ENCODE measurements at places on chromosomes 2 and 18.

GRCh38 chr2:47227532-47228279 is 72.6 kb upstream of the STPG4 start:
- DNase-seq: no peak

GRCh38 chr18:27042177-27042576 is 142.9 kb downstream of the CHST9 start:
- DNase-seq: no peak

DNA sequence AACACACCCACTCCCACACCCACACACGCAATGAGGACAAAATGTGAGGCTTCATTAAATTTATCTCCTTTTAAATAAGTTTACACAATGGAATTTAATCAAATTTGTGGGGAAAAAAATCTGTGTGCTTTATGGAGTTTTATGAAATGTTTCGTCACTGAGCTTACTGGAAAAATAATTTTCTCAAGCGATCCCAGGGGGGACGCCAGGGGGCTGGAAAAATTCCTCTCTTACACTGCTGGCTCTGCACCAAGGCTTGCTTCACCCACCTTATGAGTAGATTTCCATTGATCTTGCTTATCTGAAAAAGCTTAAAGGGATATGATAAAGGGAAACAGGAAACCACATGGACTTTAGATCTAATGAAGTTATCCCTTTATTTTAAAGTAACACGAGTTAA is 95.5 kb downstream of the CABYR start:
- no peak for DNase-seq

DNA sequence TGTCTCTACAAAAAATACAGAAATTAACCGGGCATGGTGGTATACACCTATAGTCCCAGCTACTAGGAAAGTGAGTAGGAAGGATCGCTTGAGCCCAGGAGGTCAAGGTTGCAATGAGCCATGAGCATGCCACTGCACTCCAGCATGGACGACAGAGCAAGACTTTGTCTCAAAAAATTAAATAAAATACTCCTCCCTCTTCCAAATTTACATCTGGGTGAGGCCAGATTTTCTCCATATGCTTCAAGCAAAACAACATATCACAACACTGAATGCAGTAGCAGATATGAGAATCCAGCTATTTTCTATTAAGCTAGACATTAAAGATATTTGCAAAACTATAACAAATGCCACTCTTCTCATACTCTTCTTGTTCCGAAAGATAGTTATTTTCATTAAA is 20.9 kb downstream of the MEMO1 start:
- DNase-seq: no peak

GRCh38 chr18:55390898-55391297 is 197.1 kb downstream of the TCF4 start:
- DNase-seq: no peak

GRCh38 chr18:22739789-22740188 is 193.3 kb upstream of the RBBP8 start:
- no peak for DNase-seq

GRCh38 chr2:143375384-143375880 is 246.2 kb downstream of the ARHGAP15 start:
- DNase-seq: no peak

DNA sequence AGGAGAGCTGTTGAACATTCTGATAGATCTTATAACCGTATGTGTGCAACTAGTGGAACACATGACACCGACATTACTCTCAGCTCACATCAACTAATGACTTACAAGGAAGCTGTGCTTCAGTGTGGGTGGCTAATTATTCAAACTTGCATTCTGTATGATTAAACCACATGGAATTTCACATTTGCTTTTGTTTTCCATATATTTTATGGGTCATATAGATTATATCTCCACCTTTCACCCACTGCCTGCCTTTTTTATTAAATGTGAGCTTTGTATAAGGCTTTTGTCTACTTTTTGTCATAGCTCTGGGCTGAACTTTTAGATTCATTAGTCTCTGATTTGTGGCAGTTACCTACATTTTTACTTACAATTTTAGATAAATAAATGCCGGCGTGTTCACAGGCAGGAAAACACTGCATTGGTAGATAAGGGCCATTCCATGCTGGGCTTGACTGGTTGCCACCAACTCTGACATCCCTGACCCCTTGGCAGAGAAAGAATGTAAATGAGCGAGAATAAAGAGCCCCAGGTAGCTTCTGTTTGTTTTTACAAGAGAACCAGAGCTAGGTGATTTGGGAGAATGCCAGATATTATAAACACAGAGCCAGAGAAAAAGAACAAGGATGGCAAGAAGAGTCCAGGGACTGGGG is 35.7 kb downstream of the LYPD6 start:
- DNase-seq: peak; percentile 20

GRCh38 chr2:226098861-226099745 is 699.6 kb downstream of the NYAP2 start:
- peak; percentile 72 for DNase-seq

GRCh38 chr2:195477248-195477995 is 179.6 kb upstream of the SLC39A10 start:
- peak; percentile 94 for DNase-seq

GRCh38 chr18:24942144-24942543 is 409.8 kb downstream of the ZNF521 start:
- no peak for DNase-seq

DNA sequence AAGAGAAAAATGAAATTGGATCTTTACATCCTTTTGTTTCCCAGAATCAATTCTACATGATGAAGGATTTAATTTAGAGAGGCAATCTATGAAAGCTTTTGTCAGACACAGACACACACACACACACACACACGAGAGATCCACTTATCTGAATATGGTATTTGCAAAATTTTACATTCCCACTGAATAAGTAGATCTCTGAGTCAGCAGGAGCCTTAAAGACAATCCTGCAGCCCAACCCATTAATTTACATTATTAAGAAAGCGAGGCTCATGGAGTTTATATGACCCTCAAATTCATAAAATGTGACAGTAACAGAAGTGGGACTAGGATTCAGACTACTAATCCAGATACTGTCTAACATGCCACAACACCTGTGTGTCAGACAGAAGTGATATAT is 404.4 kb downstream of the NRXN1 start:
- DNase-seq: no peak

All from RPMI7951 (cell line).